ENCODE measurements at places on chromosomes 2 and 18.

DNA sequence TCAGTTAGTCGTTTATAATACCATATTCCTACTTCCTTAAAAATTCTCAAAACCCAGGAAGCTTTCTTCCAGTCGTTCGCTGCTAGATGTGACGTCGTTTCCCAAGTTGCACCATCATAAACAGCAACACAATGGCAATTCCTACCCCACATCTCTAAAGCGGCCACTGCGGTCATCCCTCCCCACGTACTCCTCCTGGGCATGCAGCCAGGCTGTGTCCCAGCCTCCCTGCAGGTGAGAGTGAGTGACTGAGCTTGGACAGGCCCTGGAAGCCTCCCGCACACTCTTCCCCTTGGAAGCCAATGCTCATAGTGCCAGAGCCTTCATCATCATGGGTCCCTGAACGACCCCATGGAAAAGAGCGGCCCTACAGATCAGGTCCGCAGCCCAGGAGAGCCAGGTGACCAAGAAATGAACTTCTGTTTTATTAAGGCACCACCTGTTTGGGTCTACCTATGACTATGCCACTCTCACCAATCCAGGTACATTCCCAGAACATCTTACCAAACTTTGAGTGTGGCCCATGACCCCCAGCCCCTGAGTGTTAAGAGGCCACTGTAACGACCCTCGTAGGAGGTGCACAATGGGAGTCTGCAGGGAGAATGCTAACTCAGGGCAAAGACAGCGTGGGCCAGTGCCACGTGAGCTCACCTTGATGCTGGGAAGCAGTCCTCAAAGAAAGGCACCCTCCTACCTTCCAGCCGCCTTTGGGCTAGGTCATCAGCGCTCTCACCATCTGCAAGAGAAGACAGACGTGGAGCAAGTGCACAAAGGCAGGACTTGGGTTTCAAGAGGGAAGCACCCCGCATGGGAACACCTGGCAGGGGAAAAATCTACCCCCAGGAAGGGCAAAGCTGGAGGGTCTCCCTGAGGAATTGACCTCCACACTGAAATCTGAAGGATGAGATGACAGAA, 74.7 kb upstream of the RAB6C start:
- DNase-seq: no peak

- no peak for DNase-seq
Measured at GRCh38 chr2:146227152-146228019, 1617.4 kb upstream of the ACVR2A start.

DNA sequence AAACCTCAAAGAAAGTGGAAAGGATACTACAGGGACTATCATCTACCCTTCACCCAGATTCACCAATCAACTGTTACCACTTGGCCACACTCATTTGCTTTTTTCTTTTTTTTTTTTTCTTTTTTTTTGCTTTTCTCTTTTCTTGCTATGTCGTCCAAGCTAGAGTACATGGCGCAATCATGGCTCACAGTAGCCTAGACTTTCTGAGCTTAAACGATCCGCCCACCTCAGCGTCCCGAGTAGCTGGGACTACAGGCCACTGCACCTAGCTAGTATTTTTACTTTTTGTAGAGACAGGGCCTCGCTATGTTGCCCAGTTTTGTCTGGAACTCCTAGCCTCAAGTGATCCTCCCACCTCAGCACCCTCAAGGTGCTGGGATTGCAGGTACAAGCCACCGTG, 24.0 kb downstream of the BIN1 start:
- DNase-seq: no peak

GRCh38 chr2:160491911-160492371, 1.7 kb downstream of the RBMS1 start:
- no peak for DNase-seq

All from occipital lobe (tissue), 3 donors.